ENCODE measurements at places on chromosomes 2 and 18. TPM values are rescaled to one million over a fixed set of nuclear protein-coding genes. Genes with fewer than 3 reads are reported as not detected.

The IKZF2 gene
- 47.2 TPM for total RNA-seq

- no peaks in the 10 kb centered on the region for H3K27me3 ChIP-seq
- H3K4me1 ChIP-seq, result no peaks in the 10 kb centered on the region
- DNase-seq, result no peak
- no peak overlapping the region for H3K27ac ChIP-seq
- H3K36me3 ChIP-seq, result no peaks in the 10 kb centered on the region
- no peak overlapping the region for H3K4me3 ChIP-seq
These were observed 122.6 kb downstream of the WDPCP start for GRCh38 chr2:63465633-63466032.

The LRRTM1 gene
- total RNA-seq, result not detected

- peak; percentile 36 for DNase-seq
- H3K27me3 ChIP-seq, result no peaks in the 10 kb centered on the region
- H3K27ac ChIP-seq, result peak overlapping the region; percentile 83
- peaks cover 66% of the 10 kb centered on the region for H3K4me1 ChIP-seq
These were observed 70.4 kb downstream of the IL1R2 start for GRCh38 chr2:102061962-102062795.

- no peaks in the 10 kb centered on the region for H3K27me3 ChIP-seq
- H3K4me1 ChIP-seq, result no peaks in the 10 kb centered on the region
- DNase-seq, result no peak
- H3K4me3 ChIP-seq, result no peak overlapping the region
- H3K36me3 ChIP-seq, result no peaks in the 10 kb centered on the region
- no peak overlapping the region for H3K27ac ChIP-seq
These were observed 72.5 kb upstream of the OTOF start for GRCh38 chr2:26550276-26551015.

GRCh38 chr2:39547811-39548719, 111.0 kb upstream of the MAP4K3 start:
- no peaks in the 10 kb centered on the region for H3K36me3 ChIP-seq
- no peaks in the 10 kb centered on the region for H3K27me3 ChIP-seq
- H3K4me1 ChIP-seq, result no peaks in the 10 kb centered on the region
- no peak for DNase-seq
- no peak overlapping the region for H3K4me3 ChIP-seq
- no peak overlapping the region for H3K27ac ChIP-seq

Measured in thyroid gland (tissue), 4 donors.